Progenitor cell of endocrine pancreas (in vitro differentiated cells): ENCODE measurements at places on chromosomes 4 and X. TPM values are rescaled to one million over a fixed set of nuclear protein-coding genes. Genes with fewer than 3 reads are reported as not detected.

GRCh38 chr4:8267077-8267476 is 2.5 kb upstream of the HTRA3 start:
- DNase-seq = peak; percentile 43
- peaks cover 7% of the 10 kb centered on the region for H3K4me1 ChIP-seq
- peaks cover 41% of the 10 kb centered on the region for H3K27me3 ChIP-seq
- H3K27ac ChIP-seq = peak overlapping the region; percentile 88
- H3K4me3 ChIP-seq = no peak overlapping the region
- no peaks in the 10 kb centered on the region for H3K36me3 ChIP-seq

DNA sequence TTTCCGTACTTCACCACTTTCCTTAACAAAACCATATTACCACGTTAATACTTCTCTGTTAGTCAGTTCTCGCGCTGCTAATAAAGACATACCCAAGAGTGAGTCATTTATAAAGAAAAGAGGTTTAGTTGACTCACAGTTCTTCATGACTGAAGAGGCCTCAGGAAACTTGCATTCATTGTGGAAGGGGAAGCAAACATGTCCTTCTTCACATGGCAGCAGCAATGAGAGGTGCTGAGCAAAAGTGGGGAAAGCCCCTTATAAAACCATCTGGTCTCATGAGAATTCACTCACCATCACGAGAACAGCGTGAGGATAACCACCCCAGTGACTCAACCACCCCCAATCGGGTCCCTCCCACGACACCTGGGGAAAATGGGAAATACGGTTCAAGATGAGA is 289.8 kb upstream of the CLNK start:
- H3K4me3 ChIP-seq = no peak overlapping the region
- DNase-seq = no peak
- H3K4me1 ChIP-seq = peaks cover 10% of the 10 kb centered on the region
- H3K27ac ChIP-seq = no peak overlapping the region
- no peaks in the 10 kb centered on the region for H3K36me3 ChIP-seq

Gene NEIL3
- 6.6 and 7.9 TPM in 2 replicates for total RNA-seq

GRCh38 chr4:82650868-82651267 is 89.1 kb upstream of the TMEM150C start:
- no peaks in the 10 kb centered on the region for H3K4me1 ChIP-seq
- H3K4me3 ChIP-seq = no peak overlapping the region
- DNase-seq = no peak
- H3K27ac ChIP-seq = no peak overlapping the region
- peaks cover 3% of the 10 kb centered on the region for H3K36me3 ChIP-seq

- H3K36me3 ChIP-seq = no peaks in the 10 kb centered on the region
- no peak for DNase-seq
- H3K4me3 ChIP-seq = no peak overlapping the region
- no peak overlapping the region for H3K27ac ChIP-seq
These were observed 96.2 kb upstream of the KLHL13 start for GRCh38 chrX:118212817-118213183.

DNA sequence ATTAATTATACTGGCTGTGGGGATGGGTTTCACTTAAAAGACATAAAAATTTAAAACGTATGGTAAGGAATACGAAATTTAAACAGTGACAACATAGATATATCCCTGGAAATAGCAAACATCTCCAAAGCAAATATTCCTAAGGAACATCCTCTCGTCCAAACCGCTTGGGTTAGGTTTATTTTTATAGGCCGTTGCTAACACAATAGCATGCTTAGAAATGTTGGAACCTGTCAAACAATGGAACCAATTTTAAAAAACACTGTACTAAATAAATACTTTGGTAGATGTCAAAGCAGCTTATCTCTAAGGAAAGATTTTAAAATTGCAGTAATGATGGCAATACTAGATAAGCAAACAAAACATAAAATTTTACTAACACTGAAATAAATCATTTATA is 45.4 kb downstream of the SEC24D start:
- no peaks in the 10 kb centered on the region for H3K4me1 ChIP-seq
- H3K36me3 ChIP-seq = peaks cover 11% of the 10 kb centered on the region

DNA sequence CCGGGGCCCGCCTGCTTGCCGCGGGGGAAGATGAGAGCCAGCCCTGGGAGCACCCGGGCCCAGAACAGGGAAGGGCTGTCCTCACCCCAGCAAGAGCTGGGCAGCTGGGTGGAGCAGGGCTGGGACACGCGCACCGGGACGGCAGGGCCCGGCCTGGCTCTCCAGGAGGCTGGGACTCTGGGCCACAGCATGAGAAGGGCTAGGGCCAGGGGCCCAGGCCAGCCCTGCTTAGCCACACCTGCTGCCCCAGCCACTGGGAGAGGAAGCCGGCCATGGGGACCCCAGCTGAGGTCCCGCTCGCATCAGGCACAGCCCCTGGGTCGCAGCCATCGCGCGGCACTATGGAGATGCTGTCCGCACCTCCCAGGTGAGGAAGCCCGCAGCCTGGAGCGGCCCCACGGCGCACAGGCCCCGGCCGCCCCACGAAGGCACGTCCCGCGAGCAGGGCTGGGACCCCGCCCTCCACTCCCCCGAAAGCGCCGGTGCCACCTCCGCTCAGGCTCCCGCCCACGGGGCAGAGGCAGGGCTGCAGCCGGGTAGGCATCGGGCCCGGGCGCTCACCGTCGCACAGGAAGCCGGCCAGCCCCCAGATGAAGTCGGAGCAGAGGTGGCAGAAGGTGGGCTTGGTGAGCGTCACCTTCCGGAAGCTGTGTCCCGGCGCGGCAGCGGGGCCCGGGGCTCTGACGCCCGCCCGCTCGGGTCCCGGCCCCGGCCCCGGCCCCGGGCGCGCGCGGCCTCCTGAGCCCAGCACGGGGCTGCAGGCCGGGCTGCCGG is 531 bp downstream of the DGKQ start:
- H3K27me3 ChIP-seq = peaks cover 4% of the 10 kb centered on the region
- DNase-seq = no peak
- H3K4me3 ChIP-seq = peak overlapping the region; percentile 56
- no peaks in the 10 kb centered on the region for H3K4me1 ChIP-seq

DNA sequence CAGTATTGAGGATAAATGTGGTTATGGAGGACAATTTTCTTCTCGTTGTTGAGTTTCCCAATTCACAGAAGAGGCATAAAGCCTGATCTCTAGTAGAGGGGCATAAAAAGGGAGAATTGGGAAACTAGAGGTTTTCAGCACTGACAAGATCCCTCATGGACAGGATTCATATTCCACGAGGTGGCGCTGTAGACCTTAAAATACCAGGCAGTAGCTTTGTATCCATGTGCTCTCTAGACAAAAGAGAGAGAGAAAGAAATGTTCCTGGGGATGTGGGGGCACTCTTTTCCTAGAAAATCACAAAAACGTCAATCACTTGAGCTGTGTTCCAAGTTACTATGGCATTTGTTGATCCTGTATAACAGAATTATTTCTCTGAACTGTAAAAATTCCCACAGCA is 128.3 kb downstream of the MAGEE1 start:
- no peak for DNase-seq
- H3K36me3 ChIP-seq = peaks cover 1% of the 10 kb centered on the region
- no peak overlapping the region for H3K27ac ChIP-seq
- no peak overlapping the region for H3K4me3 ChIP-seq

GRCh38 chrX:124028182-124028581 is 66.7 kb downstream of the STAG2 start:
- H3K27me3 ChIP-seq = no peaks in the 10 kb centered on the region
- H3K4me3 ChIP-seq = no peak overlapping the region
- DNase-seq = no peak
- no peak overlapping the region for H3K27ac ChIP-seq

- no peaks in the 10 kb centered on the region for H3K36me3 ChIP-seq
- H3K4me1 ChIP-seq = no peaks in the 10 kb centered on the region
- no peak for DNase-seq
- H3K4me3 ChIP-seq = no peak overlapping the region
- no peak overlapping the region for H3K27ac ChIP-seq
- H3K27me3 ChIP-seq = peaks cover 13% of the 10 kb centered on the region
These were observed 6.6 kb downstream of the SYN1 start for GRCh38 chrX:47613082-47613481.

Gene ATP1B4
- not detected in 2 replicates for total RNA-seq

Gene CCNB3
- total RNA-seq = 0.34 and 0.75 TPM in 2 replicates

DNA sequence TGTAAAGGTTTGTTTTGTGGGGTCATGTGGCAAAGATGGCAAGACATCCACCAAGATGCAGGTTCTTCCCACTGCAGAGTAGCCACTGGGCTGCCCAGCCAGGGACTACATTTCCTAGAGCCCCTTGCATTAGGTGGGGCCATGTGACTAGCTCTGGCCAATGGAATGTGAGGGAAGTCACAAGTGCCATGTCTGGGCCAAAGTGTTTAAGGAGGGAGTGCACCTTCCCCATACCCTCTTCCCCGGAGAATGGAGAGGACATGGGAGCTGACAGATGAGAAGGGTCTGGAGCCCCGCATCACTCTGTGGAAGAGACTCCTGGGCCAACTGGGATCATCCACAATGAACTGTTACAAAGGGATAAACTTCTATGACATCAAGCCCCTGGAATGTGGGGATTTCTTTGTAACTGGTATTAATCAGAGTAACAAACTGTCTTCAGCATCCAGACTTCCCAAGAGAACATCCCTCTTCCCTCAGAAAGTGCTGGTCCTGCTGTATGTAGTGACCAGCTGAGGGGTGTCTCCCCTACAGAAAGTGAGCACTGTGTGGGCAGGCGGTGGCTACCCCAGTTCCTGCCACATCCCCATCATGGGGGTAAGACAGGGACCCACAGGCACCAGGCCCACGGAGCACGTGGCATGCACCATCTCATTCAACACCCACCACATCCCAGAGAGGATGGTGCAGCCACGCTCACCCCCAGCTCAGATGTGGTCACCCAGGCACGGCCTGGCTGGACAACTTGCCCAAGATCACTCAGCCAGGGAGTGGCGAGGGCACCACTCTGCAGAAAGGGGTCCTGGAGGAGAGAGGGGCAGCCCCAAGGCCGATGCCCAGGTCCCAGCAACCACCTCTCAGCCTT is 10.9 kb downstream of the PPP2R2C start:
- no peak overlapping the region for H3K27ac ChIP-seq
- peaks cover 41% of the 10 kb centered on the region for H3K27me3 ChIP-seq
- peak; percentile 4 for DNase-seq
- no peaks in the 10 kb centered on the region for H3K36me3 ChIP-seq

GRCh38 chrX:115318139-115318538 is 28.6 kb downstream of the LUZP4 start:
- H3K36me3 ChIP-seq = no peaks in the 10 kb centered on the region
- H3K27me3 ChIP-seq = no peaks in the 10 kb centered on the region
- no peak overlapping the region for H3K4me3 ChIP-seq

DNA sequence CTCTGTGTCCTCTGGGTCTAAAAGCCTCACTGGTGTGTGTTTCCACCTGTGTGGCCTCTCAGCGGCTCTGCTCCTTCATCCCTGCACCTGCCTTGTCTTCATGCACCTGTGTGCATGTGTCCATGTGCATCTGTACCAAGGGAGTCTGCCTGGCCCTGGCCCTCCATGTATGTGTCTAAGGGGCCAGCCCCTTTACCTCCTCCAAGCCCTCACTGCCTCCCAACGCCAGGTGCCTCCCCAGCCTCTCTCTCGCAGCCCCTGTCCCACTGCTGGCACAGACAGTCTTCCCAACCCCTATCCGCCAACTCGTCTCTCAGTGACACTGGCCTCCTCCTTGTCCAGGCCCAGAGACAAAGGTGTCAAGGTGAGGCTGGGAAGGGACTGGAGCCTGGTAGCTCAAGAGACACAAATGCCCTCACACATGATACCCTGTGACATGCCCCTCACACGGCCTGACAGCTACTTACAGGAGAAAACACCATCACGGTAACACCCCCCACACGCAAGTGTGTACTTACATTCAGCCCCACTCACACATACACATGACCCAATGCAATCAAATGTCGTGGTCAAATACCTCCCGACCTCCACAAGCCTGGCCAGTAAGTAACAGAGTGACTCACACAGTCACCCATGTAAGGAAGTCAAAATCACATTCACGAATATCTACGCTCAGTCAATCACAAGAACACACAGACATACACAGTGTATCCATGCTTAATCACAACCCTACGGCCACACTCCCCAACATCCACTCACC is 11.4 kb downstream of the L1CAM start:
- DNase-seq = no peak
- H3K4me3 ChIP-seq = no peak overlapping the region
- H3K36me3 ChIP-seq = no peaks in the 10 kb centered on the region
- no peak overlapping the region for H3K27ac ChIP-seq
- H3K4me1 ChIP-seq = no peaks in the 10 kb centered on the region

GRCh38 chrX:148161701-148162100 is 180.6 kb downstream of the FMR1NB start:
- no peaks in the 10 kb centered on the region for H3K27me3 ChIP-seq
- no peak overlapping the region for H3K27ac ChIP-seq
- no peak overlapping the region for H3K4me3 ChIP-seq
- no peaks in the 10 kb centered on the region for H3K36me3 ChIP-seq
